ENCODE measurements at places on chromosomes 7 and 10. TPM values are rescaled to one million over a fixed set of nuclear protein-coding genes. Genes with fewer than 3 reads are reported as not detected.

LAMB1 gene
- not detected for total RNA-seq

CLRN3 gene
- total RNA-seq: not detected

CNPY1 gene
- not detected for total RNA-seq

LIPF gene
- not detected for total RNA-seq

SMARCD3 gene
- total RNA-seq: 2.4 TPM

REPIN1 gene
- 56.7 TPM for total RNA-seq

GLI3 gene
- total RNA-seq: not detected

LLCFC1 gene
- not detected for total RNA-seq
